ENCODE measurements at places on chromosomes 13 and 19. TPM values are rescaled to one million over a fixed set of nuclear protein-coding genes. Genes with fewer than 3 reads are reported as not detected.

DNA sequence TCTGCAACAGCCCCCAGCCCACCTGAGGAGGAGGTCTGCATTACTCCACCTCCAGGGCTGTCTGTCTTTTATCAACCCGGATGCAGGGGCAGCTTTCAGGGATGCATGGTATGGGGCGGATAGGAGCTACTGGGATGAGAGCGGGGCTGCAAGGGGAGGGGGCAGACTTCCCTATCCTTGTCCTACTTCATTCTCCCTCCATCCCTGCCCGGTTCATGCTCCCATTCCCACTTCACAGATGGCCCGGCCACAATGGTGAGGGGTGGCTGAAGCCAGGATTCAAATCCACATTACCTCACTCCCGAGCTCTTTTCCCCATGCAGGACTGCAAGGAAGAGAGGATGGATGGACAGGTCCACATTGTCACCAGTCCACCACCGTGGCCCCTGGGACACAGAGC lies 40.5 kb upstream of the VSTM2B start:
- no peak overlapping the region for H3K27ac ChIP-seq
- H3K4me3 ChIP-seq: no peak overlapping the region
- H3K36me3 ChIP-seq: no peaks in the 10 kb centered on the region
- DNase-seq: no peak

GRCh38 chr13:99386911-99387788 lies 80.0 kb upstream of the GPR183 start:
- no peak overlapping the region for H3K27ac ChIP-seq
- H3K27me3 ChIP-seq: no peaks in the 10 kb centered on the region
- no peak for DNase-seq
- peaks cover 23% of the 10 kb centered on the region for H3K36me3 ChIP-seq
- no peaks in the 10 kb centered on the region for H3K4me1 ChIP-seq
- no peak overlapping the region for H3K4me3 ChIP-seq

DNA sequence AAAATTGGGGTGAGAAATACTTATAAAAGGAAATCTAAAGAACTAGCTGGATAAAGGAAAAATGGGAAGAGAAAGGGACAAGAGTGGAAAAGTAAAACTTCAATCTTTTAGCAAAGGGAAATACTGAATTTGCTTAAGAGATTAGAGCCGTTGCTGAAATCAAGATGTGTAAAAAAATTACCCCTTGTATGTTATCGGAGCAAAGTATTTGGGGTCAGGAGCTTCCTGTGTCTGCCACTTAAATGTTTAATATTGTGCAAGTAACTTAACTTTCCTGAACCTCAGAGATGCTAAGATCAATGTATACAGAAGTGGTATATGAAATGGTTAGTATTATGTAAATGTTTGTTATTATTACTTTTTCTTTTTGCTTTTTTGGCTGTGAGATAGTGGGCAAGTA lies 51.6 kb downstream of the NDFIP2 start:
- peaks cover 6% of the 10 kb centered on the region for H3K4me1 ChIP-seq
- no peaks in the 10 kb centered on the region for H3K27me3 ChIP-seq
- H3K27ac ChIP-seq: no peak overlapping the region
- H3K4me3 ChIP-seq: no peak overlapping the region

DNA sequence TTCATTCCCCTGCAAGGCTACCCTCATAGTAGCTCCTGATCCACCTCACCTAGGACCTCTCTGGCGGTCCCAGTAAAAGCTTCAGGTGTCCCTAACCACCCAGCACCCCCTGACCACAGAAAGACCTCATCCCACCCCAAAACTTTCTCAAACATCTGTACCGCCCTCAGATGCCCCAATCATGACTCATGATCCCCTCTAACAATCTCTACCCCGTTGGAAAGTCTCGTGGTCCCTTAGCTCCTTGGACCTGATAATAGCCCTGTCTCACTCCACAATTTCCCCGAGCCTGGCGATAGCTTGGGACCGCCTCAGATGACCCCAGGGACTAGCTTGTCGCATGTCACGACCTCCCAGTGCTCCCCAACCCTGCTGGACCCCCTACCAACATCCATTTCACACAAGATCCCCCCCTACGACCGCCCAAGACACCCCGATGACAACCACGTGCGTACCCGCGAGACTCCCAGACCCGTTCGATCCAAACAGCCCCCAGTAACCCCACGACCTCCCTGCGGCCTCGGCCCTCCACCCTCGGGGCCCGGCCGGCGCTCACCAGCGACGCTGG lies 450 bp downstream of the NDUFA11 start:
- peak overlapping the region; percentile 99 for H3K27ac ChIP-seq
- DNase-seq: no peak
- no peaks in the 10 kb centered on the region for H3K27me3 ChIP-seq
- H3K4me1 ChIP-seq: peaks cover 10% of the 10 kb centered on the region
- peaks cover 11% of the 10 kb centered on the region for H3K36me3 ChIP-seq
- H3K4me3 ChIP-seq: peak overlapping the region; percentile 98

DNA sequence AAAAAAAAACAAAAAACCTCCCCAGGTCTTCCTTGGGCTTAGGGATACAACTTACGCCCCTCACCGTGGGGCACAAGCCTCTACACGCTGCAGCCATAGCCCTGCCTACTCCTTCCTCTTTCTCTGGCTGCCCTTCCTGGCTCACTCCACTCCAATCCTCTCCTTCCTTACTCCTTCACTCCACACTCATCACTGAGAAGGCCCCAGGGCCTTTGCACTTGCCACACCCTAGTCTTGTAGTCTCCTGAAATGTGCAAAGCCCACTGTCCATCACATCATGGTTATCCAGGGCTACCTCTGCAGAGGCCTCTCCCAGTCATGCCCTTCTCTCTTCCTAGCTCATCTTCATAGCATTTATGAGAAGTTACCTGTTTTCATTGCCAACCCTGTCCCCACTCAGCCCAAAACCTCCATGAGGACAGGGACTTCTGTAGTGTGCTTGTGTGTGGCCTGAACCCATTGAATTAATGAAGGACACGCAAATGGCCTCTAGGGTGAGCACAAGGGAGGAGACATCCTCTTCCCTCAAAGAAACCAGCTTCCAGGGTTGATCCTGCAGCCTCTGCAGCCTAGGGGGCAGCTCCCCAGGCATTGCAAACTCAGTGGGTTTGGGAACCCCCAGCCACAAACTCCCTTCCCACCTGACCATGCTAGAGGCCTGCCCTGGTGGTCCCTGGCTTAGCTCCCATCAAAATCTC lies 7.9 kb upstream of the HSH2D start:
- H3K27ac ChIP-seq: no peak overlapping the region
- H3K4me3 ChIP-seq: no peak overlapping the region
- H3K36me3 ChIP-seq: peaks cover 38% of the 10 kb centered on the region

DNA sequence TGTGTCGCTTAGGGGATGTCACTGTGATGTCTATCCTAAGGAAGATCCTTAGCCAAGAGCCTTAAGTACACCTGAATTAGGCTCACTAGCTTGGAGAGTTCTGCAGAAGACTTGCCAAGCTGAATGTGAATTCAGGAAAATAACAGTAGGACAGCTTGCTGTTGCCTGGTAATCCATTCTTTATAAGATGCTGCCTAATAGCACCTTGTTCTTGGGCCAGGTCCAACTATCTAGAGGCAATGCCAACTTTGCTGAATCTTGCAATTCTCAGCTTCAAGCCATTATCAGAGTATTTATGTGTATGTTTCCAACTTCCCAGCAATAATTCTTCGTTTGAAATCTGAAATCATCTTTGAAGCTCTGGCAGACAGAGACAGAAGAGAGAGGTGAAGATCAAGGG lies 102.8 kb downstream of the PCDH17 start:
- H3K36me3 ChIP-seq: no peaks in the 10 kb centered on the region
- peaks cover 14% of the 10 kb centered on the region for H3K4me1 ChIP-seq
- no peak overlapping the region for H3K4me3 ChIP-seq
- no peaks in the 10 kb centered on the region for H3K27me3 ChIP-seq
- no peak for DNase-seq
- no peak overlapping the region for H3K27ac ChIP-seq

DNA sequence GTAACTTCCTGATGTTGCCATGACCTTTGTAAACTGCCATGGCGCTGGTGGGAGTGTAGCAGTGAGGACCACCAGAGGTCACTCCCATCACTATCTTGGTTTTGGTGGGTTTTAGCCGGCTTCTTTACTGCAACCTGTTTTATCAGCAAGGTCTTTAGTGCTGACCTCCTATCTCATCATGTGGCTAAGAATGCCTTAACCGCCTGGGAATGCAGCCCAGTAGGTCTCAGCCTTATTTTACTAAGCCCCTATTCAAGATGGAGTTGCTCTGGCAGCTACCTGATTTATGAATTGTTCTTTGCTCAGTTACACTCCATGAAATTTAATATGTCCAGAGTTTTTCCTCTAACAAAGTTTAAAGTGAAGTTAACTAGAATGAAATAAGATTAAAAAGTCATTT lies 4.6 kb upstream of the EPS15L1 start:
- no peaks in the 10 kb centered on the region for H3K27me3 ChIP-seq
- H3K36me3 ChIP-seq: no peaks in the 10 kb centered on the region
- H3K27ac ChIP-seq: peak overlapping the region; percentile 30
- H3K4me1 ChIP-seq: peaks cover 4% of the 10 kb centered on the region
- no peak overlapping the region for H3K4me3 ChIP-seq
- DNase-seq: no peak

GRCh38 chr13:71290963-71291841 lies 575.8 kb downstream of the DACH1 start:
- DNase-seq: no peak
- no peaks in the 10 kb centered on the region for H3K27me3 ChIP-seq
- H3K4me3 ChIP-seq: no peak overlapping the region
- peak overlapping the region; percentile 37 for H3K27ac ChIP-seq
- H3K4me1 ChIP-seq: peaks cover 33% of the 10 kb centered on the region

DNA sequence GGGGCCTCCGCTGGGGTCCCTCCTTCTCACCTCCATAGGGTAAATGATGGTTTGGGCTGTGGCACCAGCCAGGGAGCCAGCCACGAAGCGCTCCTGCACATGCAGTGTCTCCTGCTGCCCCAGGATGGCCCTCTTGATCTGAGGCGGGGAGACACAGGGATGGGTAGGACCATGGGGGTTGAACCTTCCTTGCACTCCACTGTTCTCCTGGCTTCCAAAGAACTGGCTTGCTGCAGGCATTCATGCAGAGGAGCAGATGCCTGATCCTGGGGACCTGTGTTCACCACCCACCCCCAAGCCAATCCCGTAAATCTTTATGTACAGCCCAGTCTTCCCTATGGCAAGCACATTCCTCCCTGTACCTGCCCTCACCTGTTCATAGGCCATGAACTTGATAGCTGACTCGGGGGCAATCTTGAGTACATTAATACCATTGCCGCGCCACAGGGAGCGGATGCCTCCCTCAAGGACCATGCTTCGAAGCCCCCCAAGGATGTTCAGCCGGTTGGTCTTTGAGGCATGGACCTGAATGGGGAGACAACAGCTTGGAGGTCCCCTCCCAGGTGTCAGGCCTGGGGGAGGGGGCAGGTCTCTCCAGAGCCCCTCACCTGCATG lies 5.5 kb downstream of the SLC25A23 start:
- no peaks in the 10 kb centered on the region for H3K27me3 ChIP-seq
- H3K27ac ChIP-seq: no peak overlapping the region
- DNase-seq: no peak
- H3K36me3 ChIP-seq: peaks cover 58% of the 10 kb centered on the region
- peaks cover 10% of the 10 kb centered on the region for H3K4me1 ChIP-seq
- no peak overlapping the region for H3K4me3 ChIP-seq

DNA sequence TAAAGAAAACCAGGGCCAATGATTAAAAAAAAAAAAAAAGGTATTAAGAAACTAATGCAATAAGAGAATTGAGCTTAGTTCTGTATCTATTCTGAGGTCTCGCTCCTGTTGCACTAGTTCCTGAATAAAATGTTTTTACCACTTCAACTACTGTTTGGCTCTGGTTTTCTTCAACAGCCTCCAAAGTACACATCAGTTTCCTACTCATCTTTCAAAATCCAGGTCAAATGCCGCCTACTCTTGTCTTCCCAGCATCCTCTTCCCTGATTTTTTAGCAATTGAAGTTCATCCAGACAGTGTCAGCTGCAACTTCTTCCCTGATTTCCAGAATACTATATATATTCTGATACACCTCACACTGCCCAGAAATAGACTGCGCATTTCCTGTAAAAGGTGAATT lies 1.4 kb upstream of the RCBTB1 start:
- no peak overlapping the region for H3K27ac ChIP-seq
- H3K27me3 ChIP-seq: no peaks in the 10 kb centered on the region
- peaks cover 17% of the 10 kb centered on the region for H3K4me1 ChIP-seq
- DNase-seq: no peak
- peak overlapping the region; percentile 81 for H3K4me3 ChIP-seq

DNA sequence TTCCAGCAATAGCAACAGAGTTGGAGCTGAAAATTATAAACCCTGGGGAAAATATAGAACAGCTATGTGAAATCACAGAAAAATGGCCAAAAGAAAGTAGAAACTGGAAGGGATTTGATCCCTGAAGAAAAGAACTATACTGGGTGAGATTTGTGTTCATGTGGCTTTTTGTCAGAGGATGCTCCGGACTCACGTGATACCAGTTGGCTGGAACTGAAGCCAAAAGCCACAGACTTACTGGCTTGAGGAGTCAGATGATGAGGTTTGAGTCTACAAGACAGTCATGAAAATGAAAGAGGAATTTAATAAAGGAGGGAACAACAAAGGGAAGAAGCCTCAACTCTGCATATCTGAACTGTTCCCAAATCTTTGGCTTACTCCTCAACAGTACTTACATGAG lies 427.1 kb downstream of the GPC5 start:
- no peaks in the 10 kb centered on the region for H3K27me3 ChIP-seq
- peaks cover 8% of the 10 kb centered on the region for H3K36me3 ChIP-seq
- H3K27ac ChIP-seq: no peak overlapping the region
- DNase-seq: no peak
- no peak overlapping the region for H3K4me3 ChIP-seq

DNA sequence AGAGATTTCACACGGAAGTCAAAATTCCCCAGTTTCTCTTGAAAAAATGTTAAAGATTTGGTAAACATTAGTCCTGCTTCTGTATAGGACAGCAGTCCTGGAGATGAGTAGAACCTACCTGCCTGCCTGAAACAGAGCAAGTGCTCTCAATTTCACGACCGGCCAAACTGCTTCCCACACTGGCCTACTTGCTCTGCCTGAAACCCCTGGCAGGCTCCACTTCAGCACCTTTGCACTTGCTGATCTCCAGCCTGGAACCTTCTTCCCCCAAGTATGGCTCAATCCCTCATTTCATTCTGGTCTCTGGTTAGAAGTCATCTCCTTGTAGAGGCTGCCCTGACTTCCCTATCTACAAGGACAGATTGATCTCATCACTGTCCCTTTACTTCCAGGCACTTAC lies 271.4 kb downstream of the DLEU7 start:
- no peak overlapping the region for H3K4me3 ChIP-seq
- peaks cover 4% of the 10 kb centered on the region for H3K27me3 ChIP-seq
- no peak for DNase-seq
- H3K4me1 ChIP-seq: peaks cover 8% of the 10 kb centered on the region
- H3K36me3 ChIP-seq: no peaks in the 10 kb centered on the region

GRCh38 chr13:30968846-30969245 lies 36.4 kb downstream of the TEX26 start:
- H3K36me3 ChIP-seq: no peaks in the 10 kb centered on the region
- no peak overlapping the region for H3K4me3 ChIP-seq
- peak overlapping the region; percentile 77 for H3K27ac ChIP-seq
- H3K27me3 ChIP-seq: no peaks in the 10 kb centered on the region
- DNase-seq: no peak

- H3K4me3 ChIP-seq: no peak overlapping the region
- peaks cover 6% of the 10 kb centered on the region for H3K4me1 ChIP-seq
- peaks cover 45% of the 10 kb centered on the region for H3K27me3 ChIP-seq
- H3K27ac ChIP-seq: no peak overlapping the region
- H3K36me3 ChIP-seq: no peaks in the 10 kb centered on the region
These were observed 15.9 kb upstream of the IGLON5 start for GRCh38 chr19:51295382-51296126.

Gene F2RL3
- not detected for total RNA-seq

Gene PPAN
- total RNA-seq: 64.2 TPM

Gene NCAN
- total RNA-seq: 0.02 TPM

Gene CD33
- total RNA-seq: not detected

Gene ARRDC5
- total RNA-seq: not detected

Gene ZNF724
- total RNA-seq: 11.7 TPM

Gene CBY2
- total RNA-seq: not detected

Gene UGGT2
- total RNA-seq: 47.5 TPM

Gene GAPDHS
- not detected for total RNA-seq

Gene PRSS57
- total RNA-seq: not detected

Gene LCP1
- total RNA-seq: 11.6 TPM
